ENCODE measurements at places on chromosomes 4 and X. TPM values are rescaled to one million over a fixed set of nuclear protein-coding genes. Genes with fewer than 3 reads are reported as not detected.

UGT2B10 gene
- total RNA-seq, result not detected

AFM gene
- not detected for total RNA-seq

POLN gene
- 23.7 TPM for total RNA-seq

PRR32 gene
- total RNA-seq, result not detected

FRG2 gene
- total RNA-seq, result 0.24 TPM

DOCK11 gene
- total RNA-seq, result 5.9 TPM

STPG2 gene
- 2.7 TPM for total RNA-seq

EPGN gene
- 0.25 TPM for total RNA-seq

CRMP1 gene
- total RNA-seq, result 9.4 TPM

CABS1 gene
- 66.2 TPM for total RNA-seq

FGG gene
- 0.25 TPM for total RNA-seq

MID1IP1 gene
- 155 TPM for total RNA-seq

DNA sequence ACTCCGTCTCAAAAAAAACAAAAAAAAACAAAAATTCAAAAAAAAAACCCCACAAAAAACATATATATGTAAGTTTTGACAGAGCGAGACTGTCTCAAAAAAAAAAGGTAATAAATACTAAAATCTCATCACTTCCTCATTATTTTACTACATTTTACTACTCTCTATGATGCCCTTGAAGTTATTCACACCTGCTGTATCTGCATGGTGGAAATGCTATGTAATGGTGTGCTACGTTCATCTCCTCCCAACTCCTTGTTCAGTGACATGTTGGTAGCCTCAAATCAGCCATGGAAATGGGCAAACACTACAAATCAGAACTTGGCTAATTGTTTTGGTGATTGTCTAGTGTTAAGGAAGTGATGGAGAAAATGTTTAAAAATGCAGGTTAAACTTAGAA, 11.8 kb downstream of the RPS4X start:
- DNase-seq, result no peak

DNA sequence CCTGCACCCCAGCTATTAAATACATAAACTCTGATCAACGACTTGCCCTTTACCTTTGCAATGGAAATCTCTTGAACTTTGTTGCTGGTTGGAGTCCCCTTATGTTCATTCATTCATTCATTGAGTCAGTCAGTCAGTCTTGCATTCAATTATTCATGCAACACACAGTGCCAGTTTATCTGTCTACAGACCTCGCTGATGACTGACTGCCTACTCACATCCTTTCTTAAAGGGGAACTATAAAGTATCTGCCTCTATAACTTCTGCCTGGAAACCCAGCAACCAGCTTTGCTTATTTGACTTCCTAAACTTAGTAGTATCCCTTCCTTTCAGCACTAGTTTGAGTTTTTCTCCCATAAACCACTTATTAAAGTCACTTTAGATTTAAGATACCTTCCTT, 620.8 kb upstream of the ADGRL3 start:
- DNase-seq, result no peak

- DNase-seq, result peak; percentile 57
Observed at GRCh38 chrX:30713061-30713525, 59.9 kb downstream of the GK start.

DNA sequence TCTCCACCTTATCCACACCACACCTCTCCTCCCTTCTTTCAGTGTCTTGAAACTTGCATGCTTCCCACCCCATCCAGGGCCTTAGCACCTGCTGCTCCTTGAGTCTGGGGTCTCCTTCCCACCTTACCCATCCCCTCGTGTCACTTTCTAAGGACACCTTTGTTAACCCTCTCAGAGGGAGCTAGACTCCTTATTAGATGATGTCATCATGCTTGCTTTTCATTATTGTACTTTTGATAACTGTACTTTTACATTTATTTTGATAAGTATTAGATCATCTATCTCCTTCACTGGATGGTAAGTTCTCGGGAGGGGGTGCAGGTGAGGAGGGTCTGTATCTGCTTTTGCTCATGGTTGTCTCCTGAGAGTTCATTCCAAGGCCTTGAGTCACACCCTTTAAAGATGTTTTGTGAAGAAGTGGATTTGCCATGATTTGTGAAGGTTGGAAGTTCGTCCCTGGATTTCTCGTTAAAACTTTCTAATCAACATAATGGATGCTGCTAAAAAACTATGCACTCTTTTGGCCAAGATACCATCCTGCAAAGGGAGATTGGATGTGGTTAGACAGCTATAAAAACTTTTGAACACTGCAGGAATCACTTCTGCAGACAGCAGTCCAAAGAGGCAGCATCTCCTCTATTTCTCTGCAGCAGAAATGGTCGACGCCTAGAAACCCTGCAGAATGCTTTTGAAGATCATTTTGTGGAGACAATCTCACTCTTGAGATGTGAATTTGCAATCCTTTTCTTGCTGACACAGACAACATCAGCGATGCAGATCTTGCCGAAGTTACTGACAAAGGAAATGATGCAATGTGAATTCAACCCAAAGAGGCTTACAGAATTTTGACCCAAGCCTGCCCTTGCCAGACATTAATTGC, 69.6 kb downstream of the ENPP6 start:
- no peak for DNase-seq

GRCh38 chr4:81659051-81659450, 187.3 kb upstream of the RASGEF1B start:
- DNase-seq, result no peak

- DNase-seq, result no peak
Observed at GRCh38 chr4:38308728-38309311, 348.6 kb downstream of the PTTG2 start.

DNA sequence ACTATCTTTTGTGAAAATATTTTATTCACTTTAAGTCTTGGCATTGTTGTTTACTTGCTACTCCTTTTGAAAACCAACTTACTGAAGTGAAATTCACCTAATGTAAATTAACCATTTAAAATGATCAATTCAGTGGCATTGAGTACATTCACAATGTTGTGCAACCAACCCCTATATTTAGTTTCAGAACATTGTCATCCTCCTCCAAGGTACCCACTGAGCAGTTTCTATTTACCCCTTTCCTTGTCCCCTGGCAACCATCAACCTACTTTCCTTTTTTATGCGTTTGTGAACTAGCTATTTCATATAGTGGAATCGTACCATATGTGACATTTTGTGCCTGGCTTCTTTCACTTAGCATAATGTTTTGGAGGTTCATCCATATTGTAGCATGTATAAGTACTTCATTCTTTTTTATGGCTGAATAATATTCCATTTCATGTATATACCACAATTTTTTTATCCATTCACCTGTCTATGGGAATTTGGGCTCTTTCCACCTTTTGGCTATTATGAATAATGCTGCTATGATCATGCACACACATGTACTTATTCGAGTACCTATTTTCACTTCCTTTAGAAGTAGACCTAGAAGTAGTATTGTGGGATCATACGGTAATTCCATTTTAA, 85.0 kb downstream of the WWC2 start:
- DNase-seq, result no peak

DNA sequence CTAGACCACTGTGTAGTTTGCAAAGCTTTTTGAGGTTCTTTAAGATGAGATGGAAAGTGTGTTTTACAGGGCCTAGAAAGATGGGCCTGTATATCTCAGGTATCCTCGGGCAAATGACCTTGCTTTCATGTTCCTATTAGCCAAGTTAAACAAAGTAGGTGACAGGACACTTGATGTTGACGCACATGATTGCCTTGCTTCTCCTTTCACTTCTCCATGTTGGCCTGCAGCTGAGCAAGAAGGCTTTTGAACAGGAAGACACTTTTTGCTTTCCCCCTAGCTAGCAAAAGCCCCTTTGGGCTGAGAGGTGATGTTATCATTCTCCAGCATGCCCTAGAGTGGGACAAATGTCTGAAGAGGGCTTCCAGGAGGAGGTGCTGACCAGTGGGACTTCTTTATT, 202.1 kb downstream of the GPC3 start:
- no peak for DNase-seq

DNA sequence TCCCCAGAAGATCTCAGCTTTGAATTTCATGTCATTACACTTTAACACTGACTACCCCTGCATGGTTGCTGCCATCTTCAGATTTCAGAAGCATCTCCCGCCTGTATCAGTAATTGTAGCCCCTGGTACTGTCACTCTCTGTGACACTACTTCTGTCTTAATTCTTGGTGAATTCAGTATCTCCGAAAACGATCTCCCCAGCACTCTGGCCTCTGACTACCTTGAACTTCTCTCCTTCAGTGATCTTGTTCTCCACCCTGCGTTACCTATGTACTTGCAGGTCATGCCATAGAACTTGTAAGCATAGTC, 53.8 kb upstream of the ABCG2 start:
- no peak for DNase-seq

DNA sequence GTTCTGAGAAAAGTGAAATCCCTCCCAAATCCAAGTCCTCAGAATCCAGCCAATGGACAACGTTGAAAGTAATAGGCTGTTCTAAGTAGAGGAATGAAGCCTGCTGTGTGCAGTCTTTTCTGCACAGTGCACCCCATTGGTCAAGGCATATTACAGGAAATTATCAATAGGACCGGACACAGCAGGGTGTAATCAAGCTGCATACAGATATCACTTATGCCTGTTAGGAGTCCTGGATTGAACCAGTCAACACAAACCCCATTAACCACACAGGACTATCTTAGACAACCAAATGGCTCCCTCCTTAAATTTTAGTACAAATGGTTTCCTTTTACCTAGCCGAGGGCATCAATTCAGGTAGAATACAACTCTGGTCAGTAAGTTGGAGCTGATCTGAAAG, 34.2 kb upstream of the MAGEA8 start:
- no peak for DNase-seq

GRCh38 chr4:144564358-144564757, 81.6 kb upstream of the HHIP start:
- no peak for DNase-seq

GRCh38 chr4:80305466-80305865, 30.1 kb upstream of the CFAP299 start:
- no peak for DNase-seq

- DNase-seq, result no peak
Observed at GRCh38 chr4:40736910-40737309, 12.8 kb upstream of the NSUN7 start.

GRCh38 chrX:6159468-6159867, 69.2 kb downstream of the NLGN4X start:
- DNase-seq, result no peak

- no peak for DNase-seq
Observed at GRCh38 chrX:110748256-110748806, 47.3 kb downstream of the CHRDL1 start.

DNA sequence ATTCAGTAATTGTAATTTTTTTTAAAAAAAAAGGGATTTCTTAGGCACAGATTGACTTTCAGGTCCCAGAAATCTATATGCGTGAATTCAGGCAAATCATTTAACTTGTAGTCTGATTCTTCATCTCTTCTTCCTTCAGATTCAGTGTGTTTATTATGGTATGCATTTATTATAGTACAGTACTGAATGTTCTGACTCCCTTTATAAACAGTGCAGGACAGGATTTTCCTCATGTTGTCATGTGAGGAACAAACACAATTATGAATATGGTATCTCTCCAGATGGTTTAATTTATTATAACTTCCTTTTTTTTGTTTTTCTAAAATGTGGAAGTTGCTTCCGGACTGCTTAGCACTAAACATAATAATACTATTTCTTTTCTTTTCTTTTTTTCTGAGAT, 54.2 kb downstream of the RPS3A start:
- DNase-seq, result no peak

- DNase-seq, result peak; percentile 77
Observed at GRCh38 chr4:182938205-182938645, 21.0 kb upstream of the DCTD start.

DNA sequence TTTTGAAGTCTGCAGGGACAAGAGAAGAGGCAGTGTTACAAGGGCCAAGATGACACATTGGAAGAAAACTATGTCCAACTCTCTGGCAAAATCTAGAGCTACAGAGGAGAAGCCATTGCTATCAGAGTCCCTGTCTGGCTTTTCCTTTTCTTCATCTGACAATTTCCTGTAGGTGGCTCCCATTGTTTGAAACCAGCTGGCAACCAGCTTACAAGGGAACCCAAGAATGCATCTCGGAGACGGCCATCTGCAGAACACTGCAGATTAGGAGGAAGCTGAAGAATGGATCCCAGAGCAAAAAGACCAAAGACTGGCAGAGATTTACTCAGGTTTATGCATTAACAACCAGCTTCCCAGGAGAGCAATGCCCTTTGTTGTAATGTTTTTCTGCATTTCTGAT, 216.2 kb upstream of the CTSO start:
- DNase-seq, result no peak

DNA sequence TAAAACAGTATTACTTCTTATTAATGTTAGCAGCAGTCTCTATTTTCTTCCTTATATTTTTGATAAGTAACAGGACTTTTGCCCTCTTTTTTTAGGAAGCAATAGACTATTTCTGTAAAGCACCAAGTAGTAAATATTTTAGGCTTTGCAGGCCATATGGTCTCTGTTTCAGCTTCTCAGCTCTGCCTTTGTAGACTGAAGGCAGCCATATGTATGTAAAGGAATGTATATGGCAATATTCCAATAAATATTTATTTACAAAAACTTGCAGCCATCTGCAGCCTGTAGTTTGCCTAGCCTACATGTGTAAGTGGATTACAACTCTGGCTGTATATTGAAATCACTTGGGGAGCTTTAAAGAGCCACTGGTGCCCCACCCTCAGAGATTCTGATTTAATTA, 15.0 kb downstream of the RADX start:
- no peak for DNase-seq

DNA sequence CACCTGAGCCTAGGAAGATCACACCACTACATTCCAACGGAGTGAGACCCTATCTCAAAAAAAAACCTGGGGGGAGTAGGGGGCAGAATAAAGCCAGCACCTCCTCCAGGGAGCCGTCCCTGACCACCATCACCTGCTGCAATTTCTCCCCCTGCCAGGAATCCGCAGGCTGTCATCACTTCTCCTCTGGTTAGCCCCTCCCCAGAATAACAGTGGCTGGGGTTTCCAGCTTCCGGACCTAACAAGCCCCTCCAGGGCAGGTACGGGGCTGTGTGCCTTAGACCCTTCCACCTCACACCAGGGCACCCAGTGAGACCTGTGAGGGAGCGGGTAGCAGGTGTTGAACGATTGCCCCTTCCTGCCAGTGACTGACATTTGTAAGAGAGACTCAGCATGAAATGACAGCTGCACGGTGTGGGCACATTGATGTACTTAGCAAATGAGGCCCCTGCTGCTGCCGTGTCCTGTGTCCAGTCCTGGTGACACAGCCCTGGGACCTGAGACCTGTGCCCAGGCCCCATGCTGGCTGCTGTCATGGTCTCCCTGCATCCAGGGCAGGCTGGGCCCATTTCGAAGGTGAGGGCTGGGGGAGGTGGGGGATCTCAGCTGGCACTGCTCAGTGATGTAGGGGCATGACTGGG, 6.7 kb upstream of the WFS1 start:
- no peak for DNase-seq

DNA sequence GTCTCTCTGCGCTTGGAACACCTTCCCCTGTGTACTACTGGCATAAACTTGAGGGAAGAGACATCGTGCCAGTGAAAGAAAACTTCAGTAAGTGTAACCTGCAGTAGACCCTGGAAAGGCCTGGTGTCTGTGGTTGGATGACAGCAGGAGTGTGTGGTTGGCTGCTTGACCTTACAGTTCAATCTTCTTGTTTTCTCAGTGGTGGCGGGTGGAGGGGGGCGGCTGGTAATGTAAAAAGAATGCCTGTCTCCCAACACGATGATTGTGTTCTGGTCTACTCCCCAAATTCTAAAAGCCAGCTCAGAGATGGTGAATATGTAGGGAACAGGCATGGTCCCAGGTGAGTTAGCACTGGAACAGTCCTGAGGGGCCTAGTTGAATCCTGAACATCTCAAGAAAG, 18.6 kb downstream of the PSMD10 start:
- DNase-seq, result no peak

Data from testis (tissue), 5 donors.